ENCODE measurements at places on chromosomes 3 and 15.

GRCh38 chr3:39080026-39080425, 27.4 kb downstream of the GORASP1 start:
- no peak for DNase-seq

DNA sequence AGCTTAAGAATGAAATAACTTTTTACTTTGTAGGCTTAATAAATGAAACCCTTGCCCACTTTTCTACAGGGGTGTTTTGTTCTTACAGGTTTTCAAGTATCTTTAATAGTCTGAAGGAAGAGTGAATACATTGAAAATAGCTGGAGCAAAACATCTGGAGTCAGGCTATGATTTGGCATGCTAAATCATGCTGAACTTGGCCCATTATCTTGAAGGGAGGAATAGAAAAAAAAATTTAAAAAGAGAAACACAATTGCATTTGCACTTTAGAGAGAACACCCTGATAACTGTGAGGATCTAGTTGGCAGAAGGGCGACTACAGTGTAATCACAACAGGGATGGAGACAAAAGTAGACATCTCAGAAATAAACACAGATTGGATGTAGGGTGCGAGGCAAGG, 1.8 kb upstream of the IQGAP1 start:
- no peak for DNase-seq

- no peak for DNase-seq
Measured at GRCh38 chr3:143170074-143170473, 50.5 kb downstream of the CHST2 start.

GRCh38 chr15:55319537-55320237, 665 bp downstream of the PIGB start:
- DNase-seq, result no peak

DNA sequence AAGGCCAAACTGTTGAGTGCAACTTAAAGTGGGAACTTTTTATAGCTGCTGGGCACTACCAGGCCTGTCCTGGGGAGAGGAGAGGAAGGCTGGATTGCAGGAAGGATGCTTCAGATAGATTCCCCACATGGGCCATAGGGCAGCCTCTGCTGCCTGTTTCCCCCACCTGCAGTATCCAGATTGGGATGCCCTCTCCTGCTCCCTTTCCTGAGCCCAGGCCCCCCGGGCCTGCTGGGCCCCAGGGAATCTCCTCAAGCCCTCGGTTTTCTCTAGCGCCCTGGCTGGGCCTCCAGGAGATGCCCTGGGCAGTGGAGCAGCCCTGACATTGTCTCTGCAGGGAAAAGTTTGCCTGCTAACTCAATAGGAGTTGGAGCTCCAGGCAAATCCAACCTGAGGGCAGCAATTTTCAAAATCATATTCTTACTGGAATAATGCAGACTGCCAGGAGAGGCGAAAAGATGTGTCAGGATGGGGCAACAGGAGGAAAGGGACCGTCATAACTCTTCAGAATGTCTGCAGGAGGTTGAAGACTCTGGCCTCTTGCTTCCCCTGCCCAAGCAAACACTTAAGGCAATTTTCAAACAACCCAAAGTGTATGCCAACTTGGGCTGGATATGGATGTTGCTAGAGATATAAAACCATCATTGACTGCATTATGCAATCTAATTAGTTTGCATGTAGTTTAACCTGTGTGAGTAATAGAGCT, 4.4 kb downstream of the NR2F2 start:
- DNase-seq, result no peak

- DNase-seq, result no peak
Measured at GRCh38 chr3:175692256-175692655, 833.1 kb downstream of the NAALADL2 start.

GRCh38 chr15:42002333-42002732, 18.5 kb downstream of the PLA2G4E start:
- no peak for DNase-seq

DNA sequence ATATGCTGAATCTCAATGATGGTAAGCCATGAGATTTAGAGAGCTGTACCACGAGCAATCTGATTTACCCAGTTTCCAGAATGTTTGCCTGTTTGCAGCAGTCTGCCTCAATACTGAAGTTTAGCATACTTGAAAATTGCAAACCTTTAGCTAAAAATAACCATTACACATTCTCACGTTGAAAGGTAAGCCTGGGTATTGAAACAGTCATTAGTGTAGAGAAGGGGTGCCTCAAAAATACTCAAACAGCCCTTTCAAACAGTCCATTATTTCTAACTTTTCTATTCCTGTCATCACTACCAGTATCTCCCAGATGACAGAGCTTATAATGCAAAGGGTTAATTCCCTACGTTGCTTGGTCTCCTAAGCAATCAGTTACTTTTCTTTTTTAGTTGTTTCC, 111.8 kb upstream of the MBNL1 start:
- DNase-seq, result no peak

GRCh38 chr3:133592843-133593242, 19.4 kb downstream of the CDV3 start:
- no peak for DNase-seq

- DNase-seq, result no peak
Measured at GRCh38 chr3:171283848-171284222, 176.4 kb downstream of the TNIK start.

DNA sequence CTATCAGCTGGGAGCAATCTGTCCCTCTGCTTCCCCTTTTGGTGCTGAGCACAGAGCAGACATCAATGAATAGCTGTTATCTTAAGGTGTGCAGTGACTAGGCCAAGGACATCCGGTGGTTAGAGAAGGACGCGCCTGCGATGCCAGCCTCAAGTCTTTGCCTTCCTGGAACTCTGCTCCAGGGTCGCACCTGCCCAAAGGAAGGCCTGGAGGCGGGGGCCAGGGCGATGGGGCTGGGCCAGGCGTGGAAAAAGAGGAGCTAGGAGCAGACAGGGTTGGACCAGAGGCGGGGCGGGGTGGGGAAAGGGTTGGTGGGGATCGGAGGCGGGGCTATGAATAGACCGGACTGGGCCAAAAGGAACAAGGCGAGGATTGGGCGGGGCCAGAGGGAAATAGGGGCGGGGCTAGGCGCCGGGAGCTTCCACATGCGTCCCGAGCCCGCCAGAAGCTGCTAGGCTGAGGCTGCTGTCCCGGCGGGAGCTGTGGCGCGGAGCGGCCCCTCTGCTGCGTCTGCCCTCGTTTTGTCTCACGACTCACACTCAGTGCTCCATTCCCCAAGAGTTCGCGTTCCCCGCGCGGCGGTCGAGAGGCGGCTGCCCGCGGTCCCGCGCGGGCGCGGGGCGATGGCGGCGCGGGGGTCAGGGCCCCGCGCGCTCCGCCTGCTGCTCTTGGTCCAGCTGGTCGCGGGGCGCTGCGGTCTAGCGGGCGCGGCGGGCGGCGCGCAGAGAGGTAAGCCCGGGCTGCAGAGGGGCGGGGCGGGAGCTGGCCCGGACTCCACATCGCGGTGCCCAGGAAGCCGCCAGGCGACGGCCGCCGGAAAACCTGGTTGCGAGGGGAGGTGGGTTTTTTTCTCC, at the start of gene CHRNA5:
Gene CHRNA5, plus strand, starts transcription at position 424 of the 854 bp plus-strand sequence. Its CDS starts 200 bp downstream, at position 624.
- peak; percentile 74 for DNase-seq

DNA sequence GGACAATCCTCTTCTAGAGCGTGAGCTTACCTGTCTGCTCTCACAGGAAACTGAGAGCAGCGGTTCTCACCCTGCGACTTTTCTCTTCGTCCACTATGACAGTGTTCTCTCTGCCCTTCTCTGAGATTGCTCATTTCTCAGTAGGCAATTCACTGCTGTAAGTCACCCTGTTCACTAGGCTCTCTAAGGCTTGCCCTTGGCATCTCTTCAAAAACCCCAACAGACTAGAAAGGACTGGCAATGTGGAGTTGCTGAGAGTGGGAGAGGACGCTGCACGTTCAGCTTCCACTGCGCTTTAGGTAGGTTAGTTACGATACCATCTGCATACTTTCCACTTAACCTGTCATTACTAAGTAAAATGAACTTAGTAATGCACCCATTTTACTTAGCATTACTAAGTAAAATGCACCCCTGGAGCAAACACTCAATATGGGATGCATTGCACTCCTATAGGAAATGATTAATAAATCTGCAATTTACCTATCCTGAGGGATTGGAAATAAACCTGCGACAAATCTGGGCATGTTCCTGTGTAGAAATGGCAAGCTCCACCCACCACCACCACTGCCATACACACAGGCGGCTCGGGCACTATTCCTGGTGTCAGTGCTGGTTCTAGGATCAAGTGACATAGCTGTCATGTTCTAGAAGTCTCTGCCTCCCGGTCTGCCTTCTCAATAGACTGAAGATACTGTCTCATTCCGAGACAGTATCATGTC, 21.4 kb downstream of the XPC start:
- no peak for DNase-seq

DNA sequence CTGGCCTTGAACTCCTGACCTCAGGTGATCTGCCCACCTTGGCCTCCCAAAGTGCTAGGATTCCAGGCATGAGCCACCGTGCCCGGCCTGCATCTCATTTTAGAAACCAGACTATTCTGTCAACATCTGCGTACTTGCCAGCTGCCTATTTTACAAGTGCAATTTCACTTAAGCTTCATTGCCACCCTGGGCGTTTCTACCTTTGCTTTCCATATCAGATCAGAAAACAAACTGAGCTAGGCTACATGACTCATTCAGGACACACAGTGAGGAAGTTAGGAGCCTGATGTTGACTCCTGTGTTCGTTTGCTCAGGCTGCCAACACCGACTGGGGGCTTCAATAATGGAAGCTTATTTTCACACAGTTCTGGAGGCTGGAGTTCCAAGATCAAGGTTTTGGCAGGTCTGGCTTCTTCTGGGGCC, 42.3 kb upstream of the KLHL25 start:
- no peak for DNase-seq

DNA sequence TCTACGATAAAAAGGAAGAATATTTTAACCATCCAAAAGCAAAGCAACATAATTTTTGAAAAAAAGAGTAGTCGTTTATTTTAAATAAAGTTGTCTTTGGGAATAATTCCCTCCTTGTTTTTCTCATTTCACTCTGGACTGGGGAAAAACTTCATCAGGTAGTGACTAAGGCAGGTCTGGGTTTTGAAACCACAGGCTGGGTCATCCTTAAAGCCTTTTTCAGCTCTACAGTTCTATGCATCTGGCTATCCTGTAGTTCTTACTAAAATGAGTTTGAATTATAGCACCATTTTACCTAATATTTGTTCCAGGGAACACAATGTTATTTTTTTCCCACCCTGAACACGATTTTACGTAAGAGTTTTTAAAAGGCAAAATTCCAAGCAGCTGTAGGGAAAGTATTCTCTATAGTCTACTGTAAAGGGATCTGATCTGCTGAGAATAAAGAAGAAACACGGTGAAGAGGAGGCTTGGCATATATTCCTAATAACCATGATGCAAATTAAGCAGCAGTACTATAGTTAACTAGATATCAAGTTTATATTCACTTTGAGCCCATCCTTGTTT, 107.7 kb downstream of the OSBPL10 start:
- DNase-seq, result no peak

DNA sequence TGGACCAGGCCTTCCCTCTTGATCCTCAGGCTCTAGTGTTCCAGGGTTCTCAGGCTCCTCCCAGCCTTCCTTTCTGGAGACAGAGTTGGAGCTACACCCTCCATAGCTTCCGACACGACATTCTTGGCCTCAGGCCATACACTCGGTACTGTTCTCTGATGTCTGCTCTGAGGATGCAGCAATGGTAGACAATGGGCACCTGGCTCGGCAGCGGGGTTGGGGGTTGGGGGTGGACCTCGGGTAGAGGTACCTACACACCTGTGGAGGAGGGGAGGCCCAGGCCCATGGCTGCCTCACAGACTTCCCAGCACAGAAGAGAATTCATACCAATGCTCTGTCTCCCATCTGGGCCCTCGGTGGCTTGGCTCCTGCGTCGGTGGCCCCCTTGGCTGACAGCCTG, 21.4 kb downstream of the CCDC13 start:
- no peak for DNase-seq

GRCh38 chr15:65421360-65422215, 1.2 kb downstream of the IGDCC4 start:
- no peak for DNase-seq

DNA sequence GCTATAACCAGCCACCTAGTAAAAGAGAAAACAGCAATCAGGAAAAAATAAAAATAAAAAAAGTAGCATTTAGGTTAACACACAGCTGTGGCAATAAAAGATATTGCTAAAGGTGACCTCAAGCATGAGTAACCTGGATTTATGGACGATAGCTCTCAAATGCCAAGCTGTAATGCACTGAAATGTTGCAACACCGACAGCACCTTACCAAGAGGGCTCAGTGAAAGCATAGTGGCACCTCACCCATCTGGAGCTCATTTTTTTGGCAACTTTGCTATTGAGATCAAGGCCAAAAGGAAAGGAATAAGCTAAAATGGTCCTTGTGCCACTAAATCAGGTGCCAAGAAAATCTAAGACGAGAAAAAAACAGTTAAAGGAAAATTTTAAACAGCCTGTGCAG, 2.5 kb downstream of the HACD2 start:
- DNase-seq, result no peak

- DNase-seq, result no peak
Measured at GRCh38 chr3:126512026-126512425, 5.5 kb downstream of the UROC1 start.

- DNase-seq, result no peak
Measured at GRCh38 chr15:74191798-74192197, 10.8 kb downstream of the STRA6 start.

DNA sequence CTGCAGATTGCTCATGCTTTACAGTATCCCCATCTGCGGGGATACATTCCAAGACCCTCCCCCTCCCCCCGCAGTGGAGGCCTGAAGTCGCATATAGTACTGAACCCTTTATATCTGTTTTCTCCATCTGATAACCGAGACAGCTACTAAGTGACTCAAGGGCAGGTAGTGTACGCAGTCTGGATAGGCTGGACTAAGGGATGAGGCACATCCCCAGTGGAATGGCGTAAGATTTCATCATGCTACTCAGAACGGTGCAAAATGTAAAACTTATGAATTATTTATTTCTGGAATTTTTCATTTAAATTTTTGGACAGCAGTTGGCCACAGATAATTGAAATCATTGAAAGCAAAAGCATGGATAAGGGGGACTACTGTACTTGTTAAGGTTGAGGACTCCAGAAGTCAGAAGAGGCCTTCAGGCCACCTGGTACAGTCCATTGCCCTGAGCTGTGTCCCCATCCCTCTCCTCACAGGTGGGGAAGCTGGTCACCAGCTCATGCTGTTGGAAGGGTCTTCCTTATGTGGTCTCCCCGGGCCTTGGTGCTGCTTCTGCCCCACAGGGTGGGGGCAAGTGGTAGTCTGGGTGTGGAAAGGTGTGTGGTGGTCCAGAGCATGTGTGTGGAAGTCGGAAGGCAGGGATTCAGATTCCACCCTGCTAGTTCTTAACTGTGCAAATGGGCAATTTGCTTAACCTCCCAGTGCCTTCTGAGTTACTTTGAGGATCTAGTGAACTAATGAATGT, 72.0 kb downstream of the HCN4 start:
- no peak for DNase-seq

- DNase-seq, result no peak
Measured at GRCh38 chr15:100531204-100531603, 2.5 kb upstream of the CERS3 start.

GRCh38 chr3:197525706-197526105, 30.1 kb downstream of the BDH1 start:
- no peak for DNase-seq

- DNase-seq, result no peak
Measured at GRCh38 chr3:62132027-62132602, 241.2 kb downstream of the FEZF2 start.
